ENCODE measurements at places on chromosomes 7 and 10.

GRCh38 chr10:110530131-110530831 lies 32.6 kb downstream of the DUSP5 start:
- DNase-seq, result no peak

DNA sequence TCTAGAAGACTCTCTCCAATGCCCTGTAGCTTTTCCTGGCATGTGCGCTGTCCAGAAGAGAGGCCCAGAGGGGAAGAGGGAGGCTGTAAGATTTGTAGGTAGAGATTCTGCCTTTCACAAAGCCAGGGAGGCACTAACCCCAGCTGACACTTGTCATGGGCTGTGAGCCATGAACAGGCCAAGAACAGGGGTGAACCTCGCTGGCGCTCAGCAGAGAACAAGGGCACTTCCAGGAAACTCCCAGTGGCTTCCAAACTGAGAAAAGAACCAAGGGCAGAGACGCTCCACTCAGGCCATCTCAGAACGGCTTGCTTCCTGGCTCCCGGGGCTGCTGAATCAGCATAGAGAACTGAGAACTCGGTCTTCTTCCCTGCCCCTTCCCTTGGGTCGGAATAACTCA lies 257.8 kb upstream of the ZNF32 start:
- DNase-seq, result no peak

DNA sequence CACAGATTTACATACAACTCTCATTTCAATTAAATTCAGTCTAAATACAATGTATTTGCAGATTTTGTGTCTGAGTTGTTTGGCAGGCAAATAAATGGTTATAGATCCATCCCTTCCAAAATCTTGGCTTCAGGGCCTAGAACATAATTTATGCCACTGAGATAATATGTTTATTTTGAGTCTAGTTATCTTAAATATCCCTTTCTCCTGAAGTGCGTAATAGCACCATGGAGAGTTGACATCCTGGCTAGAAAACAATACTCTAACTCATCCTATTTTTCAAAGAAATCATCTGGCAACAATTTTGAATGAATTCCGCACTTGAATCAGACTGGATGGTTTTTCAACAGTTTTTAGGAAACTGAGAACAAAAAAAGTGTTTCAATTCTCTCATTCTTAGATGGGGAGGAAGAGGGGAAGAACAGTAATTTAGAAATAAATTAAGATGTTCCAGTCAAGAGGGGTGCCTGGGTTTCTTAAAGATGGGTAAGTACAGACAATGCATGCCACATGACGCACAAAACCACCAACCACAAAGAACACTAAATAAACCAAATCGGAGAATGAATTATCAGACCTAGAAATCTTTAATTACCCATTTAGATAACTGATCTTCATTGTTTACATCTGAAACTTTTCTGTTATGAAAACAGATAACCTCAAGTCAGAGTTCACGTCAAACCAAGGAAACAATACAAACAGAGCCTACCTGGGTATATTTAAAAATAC lies 228.7 kb upstream of the PTN start:
- no peak for DNase-seq

DNA sequence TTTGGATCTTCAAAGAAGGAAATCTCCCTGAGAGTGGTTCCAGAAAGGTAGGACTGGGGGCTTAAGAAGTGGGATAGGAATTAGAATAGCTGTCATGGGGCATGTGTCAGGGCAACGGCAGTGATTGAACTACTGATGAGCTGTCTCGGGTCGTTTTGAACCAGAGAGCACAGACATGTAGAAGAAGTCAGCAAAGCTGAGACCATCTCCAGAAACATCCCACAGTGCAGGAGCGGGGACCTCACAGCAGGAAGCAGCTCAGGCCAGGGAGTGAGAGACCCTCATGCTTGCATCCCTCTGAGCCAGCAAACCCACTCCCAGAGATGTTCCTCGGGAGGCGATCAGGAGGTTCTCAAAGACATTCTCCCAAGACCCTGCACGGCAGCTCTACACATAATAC lies 60.1 kb downstream of the AOC1 start:
- no peak for DNase-seq

DNA sequence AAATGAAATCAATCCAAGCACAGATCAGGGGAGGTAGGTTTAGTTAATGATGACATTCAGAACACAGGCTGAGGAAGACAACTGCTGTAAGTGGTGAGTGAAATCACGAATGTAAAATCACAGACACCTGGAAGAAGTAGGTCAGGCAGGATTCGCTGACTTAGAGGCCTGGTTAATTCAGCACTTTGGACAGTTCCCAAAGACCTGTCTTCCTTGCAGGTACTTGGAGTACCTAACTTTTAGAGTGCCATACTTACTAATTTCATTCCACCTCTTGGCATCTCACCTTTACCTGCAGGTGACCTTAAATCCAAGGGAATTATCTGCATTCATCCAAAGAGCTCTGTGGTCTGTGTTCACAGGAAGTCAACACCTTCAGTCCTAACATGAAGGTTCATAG lies 822.3 kb downstream of the PHTF2 start:
- no peak for DNase-seq

DNA sequence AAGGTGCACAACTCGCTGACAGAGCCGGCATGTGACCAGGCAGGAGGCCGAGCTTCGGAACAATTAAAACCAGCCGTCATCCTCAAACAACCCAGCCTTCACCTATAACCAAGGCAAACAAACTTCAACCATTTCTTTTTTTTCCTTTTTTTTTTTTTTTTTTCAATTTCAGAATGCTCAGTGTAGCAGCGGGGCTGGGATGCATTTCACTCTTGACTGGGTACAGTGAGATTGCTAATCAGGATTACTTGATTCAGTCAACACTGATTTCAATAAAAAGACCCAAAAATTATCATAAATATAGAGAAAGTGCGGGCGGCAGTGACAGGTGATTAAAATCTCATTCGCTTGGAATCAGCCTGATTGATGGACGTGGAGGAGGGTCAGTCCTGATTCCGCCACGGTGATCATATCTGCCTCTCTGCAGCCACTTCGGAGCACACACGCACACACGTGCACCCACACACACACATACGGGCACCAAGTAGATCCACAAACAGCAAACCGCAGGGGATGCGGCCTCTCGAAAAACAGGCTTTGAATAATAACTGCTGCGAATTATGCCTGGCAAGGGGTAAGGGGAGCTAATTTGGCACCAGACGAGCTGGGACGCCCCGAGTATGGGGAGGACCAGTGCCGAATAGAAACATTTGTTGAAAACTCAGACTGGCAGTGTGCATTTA lies 31.2 kb downstream of the EBF3 start:
- DNase-seq, result no peak

GRCh38 chr10:27783660-27784059 lies 38.0 kb upstream of the MKX start:
- DNase-seq, result no peak

DNA sequence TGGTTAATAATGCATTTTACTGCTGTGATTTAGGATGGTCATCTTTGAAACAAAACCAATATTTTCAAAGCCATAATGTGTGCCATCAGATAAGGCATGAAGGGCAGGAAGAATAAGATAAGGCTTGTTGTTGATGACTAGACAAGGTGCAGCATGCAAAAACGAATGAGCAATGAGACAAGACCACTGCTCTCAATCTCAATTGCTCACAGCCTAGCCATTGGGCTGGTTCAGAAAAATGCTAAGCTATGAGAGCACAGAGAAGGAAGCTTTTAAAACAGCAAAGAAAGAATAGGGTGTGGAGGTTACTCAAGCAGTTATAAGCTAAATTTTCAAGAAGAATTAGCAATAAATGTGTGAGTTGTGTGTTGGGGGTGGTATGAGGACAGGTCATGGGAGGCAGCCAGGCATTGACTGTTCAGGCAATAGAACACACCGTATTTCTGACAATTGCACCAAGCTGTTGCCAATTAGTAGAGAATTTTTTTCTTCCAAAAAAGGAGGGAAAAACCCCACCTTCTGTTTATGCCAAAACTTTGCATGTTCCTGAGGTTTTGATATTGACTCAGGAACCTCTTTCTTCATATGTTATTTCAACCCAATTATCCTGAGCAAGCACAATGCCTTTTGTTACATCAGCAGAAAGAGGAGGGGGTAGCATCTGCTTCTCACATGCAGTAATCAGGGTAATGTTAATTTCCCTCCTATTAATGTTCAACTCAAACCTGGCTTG lies 276.5 kb downstream of the HDAC9 start:
- DNase-seq, result no peak
